Cortex of kidney (tissue), 1 donor: ENCODE measurements at places on chromosomes 4 and X.

DNA sequence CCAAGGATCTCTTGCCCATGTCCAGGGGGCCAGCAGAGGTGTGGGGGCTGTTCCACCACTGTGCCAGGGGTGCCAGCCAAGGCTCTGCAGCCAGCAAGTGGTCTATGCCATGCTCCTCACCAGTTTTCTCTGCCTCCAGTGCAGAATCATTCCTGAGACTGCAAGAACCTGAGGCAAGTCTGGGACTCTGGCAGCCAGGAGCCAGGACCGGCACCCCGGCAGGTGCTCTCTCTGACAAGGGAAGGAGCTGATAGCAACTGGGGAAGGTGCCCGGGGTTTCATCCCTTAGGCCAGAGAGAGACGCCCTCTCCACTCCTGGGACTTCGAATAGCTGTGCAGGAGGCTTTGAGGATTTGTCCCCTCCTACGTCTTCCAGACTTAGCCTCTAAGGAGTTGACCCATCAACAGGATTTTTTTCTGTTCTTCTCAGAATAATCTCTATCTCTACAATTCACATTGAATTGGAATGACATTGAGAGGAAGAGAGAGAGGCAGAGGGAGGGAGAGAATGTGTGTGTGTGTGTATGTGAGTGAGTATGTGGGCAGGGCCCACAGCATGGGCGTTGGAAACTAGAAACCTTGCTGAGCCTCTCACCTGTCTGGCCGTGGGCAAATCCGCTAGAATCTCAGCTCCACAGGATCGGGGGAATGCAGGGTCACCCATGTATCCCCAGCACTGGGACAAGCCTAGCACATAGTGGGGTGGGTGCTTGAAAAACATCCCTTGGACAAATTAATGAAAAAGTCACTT, 74.5 kb upstream of the AFAP1 start:
- DNase-seq: no peak

GRCh38 chr4:69909195-69909594, 21.7 kb upstream of the CSN1S1 start:
- no peak for DNase-seq

- DNase-seq: no peak
Measured at GRCh38 chrX:9642270-9642995, 123.2 kb downstream of the GPR143 start.

GRCh38 chr4:76511947-76512346, 76.9 kb downstream of the SHROOM3 start:
- no peak for DNase-seq
